A549 treated with dexamethasone at 1 μM for 4 hours (cell line): ENCODE measurements at places on chromosomes 12 and 14. TPM values are rescaled to one million over a fixed set of nuclear protein-coding genes. Genes with fewer than 3 reads are reported as not detected.

Gene APOF
- total RNA-seq, result not detected in 5 replicates

Gene NXPH4
- total RNA-seq, result 3.7 to 6.8 TPM (median 5.3 TPM) in 5 replicates

Gene GPR132
- total RNA-seq, result 0.32 to 0.86 TPM (median 0.54 TPM) in 5 replicates

Gene OR6C2
- not detected in 5 replicates for total RNA-seq

Gene PLCZ1
- not detected in 5 replicates for total RNA-seq

Gene SERPINA9
- not detected in 5 replicates for total RNA-seq

Gene FOXM1
- 80.9 to 104 TPM (median 102 TPM) in 5 replicates for total RNA-seq

Gene GSG1
- total RNA-seq, result 0.51 to 0.76 TPM (median 0.65 TPM) in 5 replicates

Gene GALNT6
- total RNA-seq, result 2.5 to 4.0 TPM (median 2.6 TPM) in 5 replicates

Gene LMNTD1
- 0.15 TPM in 1 of 5 replicates, not detected in the others for total RNA-seq

Gene CD163L1
- total RNA-seq, result 0.23 to 0.61 TPM (median 0.36 TPM) in 5 replicates

Gene DNM1L
- total RNA-seq, result 55.2 to 87.6 TPM (median 72.6 TPM) in 5 replicates

Gene KIF21A
- total RNA-seq, result 15.8 to 23.3 TPM (median 21.4 TPM) in 5 replicates

Gene DEPDC4
- 0.80 to 1.7 TPM (median 0.90 TPM) in 5 replicates for total RNA-seq

Gene CEBPE
- total RNA-seq, result not detected in 5 replicates

Gene DAZAP2
- total RNA-seq, result 338 to 361 TPM (median 341 TPM) in 5 replicates

Gene VPS37B
- 23.6 to 29.6 TPM (median 28.3 TPM) in 5 replicates for total RNA-seq

Gene JPH4
- total RNA-seq, result 0.07 to 0.14 TPM (median 0.13 TPM) in 5 replicates

Gene MORN3
- 0.25 to 0.65 TPM (median 0.33 TPM) in 5 replicates for total RNA-seq

Gene KLHL42
- total RNA-seq, result 14.4 to 23.2 TPM (median 19.4 TPM) in 5 replicates

Gene SLC6A15
- 3.2 to 5.5 TPM (median 3.9 TPM) in 5 replicates for total RNA-seq

Gene NANOG
- total RNA-seq, result 0.05 to 0.08 TPM (median 0.06 TPM) in 4 of 5 replicates, not detected in the other

Gene CLEC14A
- not detected in 5 replicates for total RNA-seq

Gene CLEC4E
- 0.12 to 0.41 TPM (median 0.28 TPM) in 5 replicates for total RNA-seq

Gene DPF3
- total RNA-seq, result 0.09 to 0.19 TPM (median 0.16 TPM) in 4 of 5 replicates, not detected in the other

Gene NRDE2
- 5.9 to 9.6 TPM (median 8.4 TPM) in 5 replicates for total RNA-seq

Gene LARP4
- total RNA-seq, result 40.0 to 59.7 TPM (median 49.5 TPM) in 5 replicates

Gene POTEM
- not detected in 5 replicates for total RNA-seq

Gene BCL11B
- total RNA-seq, result 0.29 to 0.59 TPM (median 0.47 TPM) in 5 replicates

Gene TAS2R13
- not detected in 5 replicates for total RNA-seq

Gene CHD8
- 38.1 to 43.5 TPM (median 41.9 TPM) in 5 replicates for total RNA-seq

Gene UBE3B
- 12.3 to 17.0 TPM (median 14.4 TPM) in 5 replicates for total RNA-seq

Gene SSTR1
- 0.03 TPM in 1 of 5 replicates, not detected in the others for total RNA-seq

Gene ANO4
- total RNA-seq, result 0.05 to 0.08 TPM (median 0.07 TPM) in 4 of 5 replicates, not detected in the other

Gene FZD10
- total RNA-seq, result not detected in 5 replicates

Gene KRT74
- total RNA-seq, result not detected in 5 replicates
